HT-29 (cell line): ENCODE measurements at places on chromosomes 12 and 14. TPM values are rescaled to one million over a fixed set of nuclear protein-coding genes. Genes with fewer than 3 reads are reported as not detected.

- DNase-seq: no peak
Observed at GRCh38 chr12:29082522-29082921, 66.6 kb upstream of the FAR2 start.

NXPH4 gene
- total RNA-seq: 0.97 and 2.8 TPM in 2 replicates

IFNG-AS1 gene
- not detected in 2 replicates for total RNA-seq

DNA sequence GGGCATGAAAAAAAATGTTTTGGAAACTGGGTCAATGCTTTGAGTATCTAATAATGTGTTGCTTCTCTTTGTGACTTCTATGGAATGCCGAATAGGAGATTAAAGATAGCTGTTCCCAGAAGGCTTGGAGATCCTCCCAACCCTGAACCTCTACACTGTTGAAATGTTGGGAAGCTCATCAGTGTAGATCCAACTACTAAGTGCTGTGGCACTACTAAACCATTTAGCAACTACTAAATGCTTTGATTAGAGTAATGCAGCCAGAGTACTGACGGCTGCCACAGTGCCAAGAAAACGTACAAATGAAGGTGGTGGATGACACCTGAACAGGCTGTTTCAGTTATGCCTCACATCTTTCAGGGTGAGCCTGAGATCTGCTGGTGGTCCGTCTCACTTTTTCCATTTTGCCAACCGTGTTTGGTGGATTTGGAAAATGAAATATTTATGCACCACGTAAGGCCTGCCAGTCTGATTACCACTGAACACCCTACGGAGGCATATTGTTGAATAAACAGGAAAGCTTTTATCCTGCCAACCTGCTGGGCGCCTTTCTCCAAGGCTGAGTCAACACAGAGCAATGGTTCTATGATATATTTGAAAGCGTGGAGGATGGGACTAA, 938.0 kb upstream of the FLRT2 start:
- DNase-seq: no peak

TESPA1 gene
- not detected in 2 replicates for total RNA-seq

- peak; percentile 71 for DNase-seq
Observed at GRCh38 chr14:100239840-100240667, 1.1 kb downstream of the YY1 start.

DNA sequence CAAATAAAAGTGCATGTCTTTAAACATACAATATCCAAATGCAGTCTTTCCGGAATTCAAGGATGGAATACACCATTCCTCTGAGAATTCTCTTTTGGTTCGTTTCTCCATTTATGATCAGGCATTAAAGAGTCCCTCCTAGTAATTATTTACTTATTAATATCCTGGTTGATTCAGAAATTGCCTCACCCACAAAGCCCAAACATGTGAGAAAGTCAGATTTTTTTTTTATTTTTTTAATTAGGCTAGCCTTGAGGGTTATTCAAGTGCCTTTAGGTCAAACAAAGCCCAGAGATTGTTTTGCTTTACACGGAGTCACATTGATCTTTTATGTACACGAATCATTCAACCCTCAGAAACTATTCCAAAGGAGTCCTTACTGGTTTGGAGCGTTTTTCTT, 6.4 kb upstream of the TSPAN8 start:
- peak; percentile 54 for DNase-seq

- no peak for DNase-seq
Observed at GRCh38 chr12:58645946-58646345, 274.4 kb downstream of the LRIG3 start.

- DNase-seq: no peak
Observed at GRCh38 chr12:40286583-40286982, 61.8 kb downstream of the LRRK2 start.

DNA sequence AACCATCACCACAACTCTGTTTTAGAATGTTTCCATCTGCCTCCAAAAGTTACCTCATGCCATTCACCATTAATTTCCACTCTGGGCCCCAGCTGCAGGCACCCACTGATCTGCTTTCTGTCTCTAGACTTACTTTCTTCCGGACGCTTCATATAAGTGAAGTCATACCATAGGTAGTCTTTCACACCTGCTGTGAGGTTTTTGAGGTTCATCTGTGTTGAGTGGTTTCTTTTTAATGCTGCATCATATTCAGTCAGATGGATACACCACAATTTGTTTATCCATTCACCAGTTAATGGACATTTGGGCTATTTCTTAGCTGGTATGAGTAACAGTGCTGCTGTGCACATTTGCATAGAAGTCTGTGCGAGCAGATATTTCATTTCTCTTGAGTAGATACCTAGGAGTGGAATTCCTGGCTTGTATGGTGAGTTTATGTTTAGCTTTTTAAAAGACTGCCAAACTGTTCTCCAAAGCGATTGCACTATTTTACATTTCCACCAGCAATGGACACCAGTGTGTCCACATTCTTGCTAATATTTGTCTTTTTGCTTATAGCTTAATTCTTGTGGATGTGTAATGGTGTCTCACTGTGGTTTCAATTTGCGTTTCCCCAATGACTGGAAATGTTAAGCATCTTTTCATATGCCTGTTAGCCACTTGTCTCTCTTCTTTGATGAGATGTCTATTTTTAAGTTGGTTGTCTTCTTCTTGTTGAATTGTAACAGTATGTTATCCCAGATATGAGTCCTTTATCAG, 48.3 kb downstream of the ZFYVE21 start:
- DNase-seq: no peak

- DNase-seq: no peak
Observed at GRCh38 chr12:754473-754820, 2.1 kb downstream of the WNK1 start.

DNA sequence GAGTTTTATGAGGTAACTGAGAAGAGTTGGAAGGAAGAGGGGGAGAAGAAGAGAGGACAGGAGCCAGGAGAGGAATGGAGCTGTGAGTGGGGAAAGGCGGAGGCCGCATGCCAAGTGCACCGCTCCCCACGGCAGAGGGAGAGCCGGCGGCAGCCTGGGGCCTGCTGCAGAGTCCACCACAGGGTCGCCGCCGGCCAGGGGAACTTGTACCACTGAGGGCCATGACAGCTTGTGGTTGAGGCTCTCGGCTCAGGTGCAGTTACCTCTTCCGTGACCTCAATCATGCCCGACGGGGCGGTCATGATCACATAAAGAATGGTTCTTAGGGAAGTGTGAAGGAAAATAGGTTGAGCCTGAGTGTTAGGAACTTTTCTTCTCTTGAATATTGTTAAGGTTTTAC, 325.0 kb downstream of the SNAPC1 start:
- no peak for DNase-seq

GRCh38 chr14:76710056-76711010, 50.9 kb upstream of the VASH1 start:
- peak; percentile 49 for DNase-seq
